Ureter (tissue), 1 donor: ENCODE measurements at places on chromosomes 16 and 17. TPM values are rescaled to one million over a fixed set of nuclear protein-coding genes. Genes with fewer than 3 reads are reported as not detected.

Gene SMARCE1
- total RNA-seq: 117 TPM

DNA sequence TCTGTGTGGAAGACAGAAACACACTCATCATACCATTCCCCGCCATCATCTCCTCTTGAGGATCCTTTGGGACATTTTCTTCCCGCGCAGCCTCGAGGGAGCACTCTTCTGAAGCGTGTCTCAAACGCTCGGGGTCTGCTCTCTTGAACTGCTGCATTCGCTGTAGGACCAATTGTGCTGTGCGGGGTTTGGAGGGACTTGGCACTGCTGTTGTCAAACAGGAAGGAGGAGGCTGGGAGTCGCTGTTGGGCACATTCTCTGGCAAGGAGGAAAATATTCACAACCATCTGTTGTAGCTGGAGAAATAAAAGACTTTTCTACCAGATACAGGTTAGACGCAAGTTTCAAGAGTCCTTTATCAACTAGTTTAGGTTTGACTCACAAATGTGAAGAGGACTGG lies 5.0 kb downstream of the SLX4 start:
- no peak for DNase-seq

- DNase-seq: no peak
Measured at GRCh38 chr16:81491541-81492188, 47.1 kb downstream of the CMIP start.

DNA sequence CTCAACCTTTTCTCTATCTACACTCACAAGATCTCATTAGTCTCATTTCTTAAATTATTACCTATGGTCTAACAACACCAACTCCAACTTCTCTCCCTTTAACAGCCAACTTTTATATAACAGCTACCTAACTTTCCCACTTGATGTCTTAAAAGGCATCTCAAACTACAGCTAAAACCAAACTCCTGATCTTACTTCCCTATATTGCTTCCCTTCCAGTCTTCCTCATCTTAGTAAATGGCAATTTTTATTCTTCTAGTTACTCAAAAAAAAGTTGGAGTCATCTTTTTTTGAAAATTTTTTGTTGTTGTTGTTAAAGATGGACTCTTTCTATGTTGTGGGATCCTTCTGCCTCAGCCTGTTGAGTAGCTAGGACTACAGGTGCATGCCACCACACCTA lies 15.3 kb downstream of the SRR start:
- no peak for DNase-seq
